WERI-Rb-1 (cell line): ENCODE measurements at places on chromosomes 6 and 20.

DNA sequence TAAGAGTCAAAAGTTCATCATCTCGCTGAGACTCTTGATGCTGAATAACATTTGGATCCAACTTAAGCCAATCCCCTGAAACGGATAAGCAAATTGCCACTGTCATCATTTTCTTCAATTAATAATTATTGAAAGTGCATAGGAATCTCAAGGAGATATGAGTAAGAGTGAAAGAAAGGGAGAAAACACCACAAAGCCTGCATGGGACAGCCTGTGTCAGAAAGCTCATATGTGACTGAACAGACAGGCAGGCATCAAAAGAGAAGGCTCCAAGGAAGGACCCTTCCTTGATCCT, 13.3 kb downstream of the ATXN1 start:
- no peak for DNase-seq

GRCh38 chr20:4736875-4737274, 15.2 kb downstream of the PRND start:
- DNase-seq: no peak

GRCh38 chr6:51598171-51598570, 489.2 kb downstream of the PKHD1 start:
- DNase-seq: no peak

DNA sequence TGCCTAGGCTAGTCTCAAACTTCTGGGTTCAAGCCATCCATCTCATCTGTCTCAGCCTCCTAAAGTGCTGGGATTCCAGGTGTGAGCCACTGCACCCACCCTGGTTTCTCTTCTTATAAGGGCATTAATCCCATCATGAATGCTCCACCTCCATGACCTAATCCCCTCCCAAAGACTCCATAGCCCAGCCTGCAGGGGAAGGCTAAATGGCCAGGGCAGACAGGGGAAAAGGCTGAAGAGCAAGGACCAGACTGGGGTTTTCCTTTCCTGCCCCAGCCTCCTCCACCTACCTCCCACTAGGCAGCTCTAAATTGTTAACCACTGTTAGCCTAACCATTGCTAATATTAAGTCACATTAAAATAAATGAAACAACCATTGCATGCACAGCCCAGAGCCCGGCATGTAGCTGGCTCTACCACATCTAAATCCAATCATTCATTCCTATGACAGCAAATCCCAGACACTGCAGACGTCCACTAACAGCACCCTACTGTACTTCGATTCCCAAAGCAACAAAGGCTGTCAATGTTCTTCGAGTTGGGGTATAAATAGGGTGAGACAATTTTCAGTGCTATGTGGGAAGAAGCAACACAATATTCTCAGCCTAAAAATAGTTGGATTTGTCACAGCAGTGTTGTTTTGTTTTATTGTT, 243.2 kb upstream of the ARID1B start:
- DNase-seq: no peak

- DNase-seq: no peak
These were observed 202.0 kb upstream of the RAB32 start for GRCh38 chr6:146341493-146342230.

- DNase-seq: no peak
These were observed 185.8 kb upstream of the MAN1A1 start for GRCh38 chr6:119535332-119535731.

DNA sequence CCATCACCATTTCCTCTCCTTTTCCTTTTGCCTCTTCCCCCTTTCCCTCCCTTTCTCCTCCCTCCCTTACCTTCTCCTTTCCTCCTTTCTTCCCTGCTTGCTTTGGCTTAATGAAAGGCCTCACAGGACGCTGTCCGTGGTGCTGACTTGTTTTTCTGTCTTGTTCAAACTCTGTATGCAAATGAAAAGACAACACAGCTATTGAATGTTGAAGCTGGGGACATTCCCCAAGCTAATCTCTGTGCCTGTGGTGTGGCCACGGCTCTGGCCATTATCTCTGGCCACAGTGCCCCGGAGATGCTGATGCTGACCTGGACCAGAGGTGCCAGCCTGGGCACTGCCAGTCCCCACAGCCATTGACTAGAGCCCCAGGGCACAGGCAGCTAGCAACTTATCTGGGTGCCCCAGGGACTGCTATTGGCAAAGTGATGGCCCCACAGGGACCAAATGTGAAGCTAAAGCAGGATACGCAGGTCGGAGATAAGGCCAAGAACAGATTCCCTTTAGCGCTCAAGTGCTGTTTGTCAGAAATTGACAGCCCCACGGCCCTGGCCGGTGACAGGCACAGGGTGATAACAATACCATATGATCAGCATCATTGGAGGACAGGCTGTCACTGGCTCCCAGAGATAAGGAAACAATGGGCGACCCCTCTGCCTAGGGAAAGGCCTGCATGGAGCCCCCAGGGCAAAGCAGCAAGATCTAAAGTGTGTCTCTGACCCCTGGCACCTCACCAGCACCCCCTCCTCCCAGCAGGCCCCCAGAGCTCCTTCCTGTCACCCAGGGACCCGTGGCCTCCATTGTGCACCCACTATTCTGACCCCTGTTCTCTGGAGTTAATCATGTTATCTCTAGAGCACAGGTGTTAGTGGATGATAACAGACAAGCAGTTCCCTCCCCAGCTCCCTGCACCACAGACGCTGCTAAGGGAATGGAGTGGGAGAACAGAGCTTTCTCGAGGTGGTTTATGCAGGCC, 31.6 kb upstream of the SLC32A1 start:
- DNase-seq: no peak

GRCh38 chr6:11703725-11704124, 74.9 kb downstream of the ADTRP start:
- no peak for DNase-seq

DNA sequence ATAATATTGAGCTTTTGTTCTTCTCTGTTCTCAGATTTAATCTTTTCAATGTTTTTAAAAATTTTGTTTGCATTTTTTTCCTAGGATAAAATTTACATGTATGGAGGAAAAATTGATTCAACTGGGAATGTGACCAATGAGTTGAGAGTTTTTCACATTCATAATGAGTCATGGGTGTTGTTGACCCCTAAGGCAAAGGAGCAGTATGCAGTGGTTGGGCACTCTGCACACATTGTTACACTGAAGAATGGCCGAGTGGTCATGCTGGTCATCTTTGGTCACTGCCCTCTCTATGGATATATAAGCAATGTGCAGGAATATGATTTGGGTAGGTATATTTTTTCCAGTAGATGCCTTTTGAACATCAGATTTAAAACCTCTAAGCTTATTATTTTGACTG, 89.8 kb downstream of the ATRN start:
- no peak for DNase-seq

DNA sequence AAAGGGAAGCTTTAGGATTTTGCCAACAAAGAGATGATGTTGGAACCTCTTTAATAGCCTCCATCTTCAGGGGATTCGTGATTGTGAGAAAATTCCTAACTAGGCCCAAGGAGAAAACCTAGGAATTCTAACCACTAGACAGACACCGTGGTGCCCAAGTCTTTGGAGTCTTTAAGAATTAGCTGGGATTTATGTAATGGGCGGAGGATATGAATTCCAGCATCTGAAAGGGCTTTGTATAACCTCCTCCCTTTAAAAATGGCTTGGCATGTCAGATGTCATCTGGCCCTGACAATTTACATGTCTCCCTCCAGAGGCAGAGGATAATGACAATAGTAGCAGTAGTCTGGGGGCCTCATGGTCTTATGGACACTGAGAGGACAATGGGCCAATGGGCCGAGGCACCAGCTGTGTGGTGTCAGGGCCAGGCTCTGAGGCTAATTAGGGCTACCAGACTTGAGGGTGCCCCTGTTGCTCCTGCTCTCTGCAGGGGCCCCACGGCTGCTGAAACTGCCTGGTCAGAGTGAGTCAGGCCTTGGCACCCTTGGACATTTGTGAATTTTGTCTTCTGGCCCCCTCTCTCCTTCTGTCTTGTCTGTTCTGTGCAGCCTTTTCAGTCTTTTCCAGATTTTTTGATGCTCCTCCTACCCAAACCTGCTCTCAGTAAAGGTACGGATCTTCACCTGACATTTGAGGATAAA, 113.9 kb downstream of the EDN1 start:
- no peak for DNase-seq

DNA sequence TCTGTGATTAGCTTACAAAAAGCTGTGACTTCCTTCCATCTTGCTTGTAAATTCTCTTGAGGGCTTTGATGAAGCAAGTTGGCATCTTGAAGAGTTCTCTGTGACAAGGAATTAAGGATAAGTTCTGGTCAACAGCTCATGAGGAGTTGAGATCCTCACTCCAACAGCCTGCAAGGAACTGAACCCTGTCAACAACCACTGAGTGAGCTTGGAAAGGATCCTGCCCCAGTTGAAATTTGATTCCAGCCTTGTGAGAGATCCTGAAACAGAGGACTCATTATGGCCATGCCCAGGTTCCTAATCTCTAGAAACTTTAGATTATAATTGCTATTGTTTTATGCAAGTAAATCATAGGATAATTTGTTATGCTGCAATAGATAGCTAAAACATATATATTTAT, 133.7 kb downstream of the PTCHD4 start:
- no peak for DNase-seq

DNA sequence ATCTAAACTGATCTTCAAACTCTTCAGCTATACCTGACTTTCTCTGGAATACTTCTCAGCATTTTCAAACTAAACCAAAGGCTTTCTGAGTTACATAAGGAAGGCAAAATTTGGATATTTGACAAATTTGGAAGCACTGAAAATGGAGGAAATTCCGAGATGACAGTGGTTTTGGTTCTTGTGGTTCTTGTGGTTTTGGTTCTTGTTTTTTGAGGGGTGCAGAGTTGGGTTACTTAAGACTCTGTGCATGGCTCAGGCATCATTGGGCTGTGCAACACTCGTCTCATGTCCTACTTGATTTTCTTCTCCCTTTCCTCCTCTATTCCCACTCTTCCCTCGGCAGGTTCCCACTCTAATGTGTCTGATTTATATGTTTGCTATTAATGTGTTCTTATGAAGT, 78.0 kb downstream of the SLC22A3 start:
- DNase-seq: no peak
